ENCODE measurements at places on chromosomes 12 and 14.

- DNase-seq = no peak
Measured at GRCh38 chr12:120361506-120362208, 7.3 kb downstream of the MSI1 start.

DNA sequence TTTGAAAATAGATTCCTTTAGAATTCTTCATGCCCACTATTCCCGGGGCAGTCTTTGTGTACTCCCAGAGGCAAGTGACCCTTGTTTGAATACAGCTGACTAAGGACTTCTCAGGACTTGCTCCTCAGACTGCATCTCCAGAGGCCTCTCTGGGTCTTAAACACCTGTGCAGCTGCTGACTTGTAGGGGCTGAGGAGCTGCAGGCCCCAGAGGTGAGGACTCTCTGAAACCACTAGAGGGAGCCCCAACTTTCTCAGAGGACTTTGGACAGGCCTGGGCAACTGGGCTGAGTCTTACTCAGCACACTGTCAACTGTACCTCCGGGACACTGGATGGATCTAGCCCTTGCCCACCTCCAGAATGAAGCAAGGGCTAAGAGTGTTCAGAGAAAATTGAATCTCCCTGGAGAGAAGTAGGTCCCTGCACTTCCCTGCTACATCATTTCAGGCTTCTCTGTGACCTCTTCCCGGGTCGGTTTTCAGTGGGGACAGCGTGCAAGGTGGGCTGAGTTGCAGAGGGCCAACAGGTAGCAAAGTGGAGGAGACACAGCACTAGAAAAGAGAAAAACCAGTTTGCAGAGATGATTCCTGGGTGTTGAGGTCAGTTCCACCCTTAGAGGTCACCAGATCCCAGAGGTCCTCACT is 164.6 kb downstream of the TMEM117 start:
- DNase-seq = peak; percentile 2

- DNase-seq = no peak
Measured at GRCh38 chr12:32016680-32017482, 57.7 kb downstream of the RESF1 start.

DNA sequence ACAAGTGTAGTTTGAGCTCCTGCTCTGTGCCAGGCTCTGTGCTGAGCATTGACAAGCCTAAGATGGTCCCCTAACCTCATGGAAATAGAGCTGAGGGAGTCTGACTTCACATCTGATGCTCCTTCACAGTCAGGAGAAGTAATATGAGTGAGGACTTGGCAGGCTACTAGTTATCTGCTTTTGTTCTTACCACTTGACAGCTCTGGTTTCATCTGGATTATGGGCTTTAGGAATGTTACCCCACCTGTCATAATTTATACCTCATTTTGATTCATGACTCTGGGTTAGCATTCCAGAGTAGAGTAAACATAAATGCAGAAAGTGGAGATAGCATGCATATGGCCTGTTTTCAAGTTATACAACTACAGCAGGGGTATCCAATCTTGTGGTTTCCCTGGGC is 40.5 kb downstream of the ATP6V1D start:
- no peak for DNase-seq

- no peak for DNase-seq
Measured at GRCh38 chr12:29191267-29191850, 42.3 kb downstream of the FAR2 start.

DNA sequence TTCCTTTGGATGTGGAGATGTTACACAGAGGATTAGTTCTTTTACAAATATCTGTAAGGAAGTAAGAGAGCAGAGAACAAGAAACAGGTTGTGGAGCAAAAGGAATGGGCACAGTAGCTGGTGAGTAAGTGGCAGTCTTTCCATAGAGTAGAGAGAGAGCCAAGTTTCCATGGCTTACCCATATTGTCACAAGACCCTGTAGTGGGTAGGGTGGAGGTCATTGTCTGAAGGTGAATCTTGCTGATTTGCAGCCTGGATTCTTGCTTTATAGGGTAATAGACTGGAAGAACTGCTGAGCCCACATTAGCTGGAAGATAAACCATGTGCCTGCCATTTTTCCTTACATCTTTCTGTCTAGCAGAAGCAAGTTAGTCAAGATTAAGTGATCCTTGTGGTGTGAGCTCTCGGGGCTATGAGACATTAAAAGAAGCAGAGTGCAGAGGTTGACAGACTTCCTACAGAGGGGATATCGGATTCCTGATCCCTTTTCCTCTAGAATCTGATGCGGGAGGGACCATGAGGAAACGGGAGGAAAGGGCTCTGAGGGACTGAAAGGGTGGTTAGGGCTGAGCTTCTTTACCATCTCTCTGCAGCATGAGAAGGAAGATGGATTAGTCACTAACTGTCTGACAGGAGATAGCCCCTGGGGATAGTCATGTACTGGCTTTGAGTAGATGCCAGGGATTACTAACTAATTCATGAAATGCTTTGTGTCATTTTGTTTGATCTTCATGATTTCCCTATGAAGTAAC is 44.0 kb upstream of the LRTM2 start:
- DNase-seq = no peak

- peak; percentile 31 for DNase-seq
Measured at GRCh38 chr12:6603095-6603567, 4.0 kb downstream of the CHD4 start.

GRCh38 chr12:50387972-50388478 is 8.4 kb downstream of the FAM186A start:
- DNase-seq = no peak

DNA sequence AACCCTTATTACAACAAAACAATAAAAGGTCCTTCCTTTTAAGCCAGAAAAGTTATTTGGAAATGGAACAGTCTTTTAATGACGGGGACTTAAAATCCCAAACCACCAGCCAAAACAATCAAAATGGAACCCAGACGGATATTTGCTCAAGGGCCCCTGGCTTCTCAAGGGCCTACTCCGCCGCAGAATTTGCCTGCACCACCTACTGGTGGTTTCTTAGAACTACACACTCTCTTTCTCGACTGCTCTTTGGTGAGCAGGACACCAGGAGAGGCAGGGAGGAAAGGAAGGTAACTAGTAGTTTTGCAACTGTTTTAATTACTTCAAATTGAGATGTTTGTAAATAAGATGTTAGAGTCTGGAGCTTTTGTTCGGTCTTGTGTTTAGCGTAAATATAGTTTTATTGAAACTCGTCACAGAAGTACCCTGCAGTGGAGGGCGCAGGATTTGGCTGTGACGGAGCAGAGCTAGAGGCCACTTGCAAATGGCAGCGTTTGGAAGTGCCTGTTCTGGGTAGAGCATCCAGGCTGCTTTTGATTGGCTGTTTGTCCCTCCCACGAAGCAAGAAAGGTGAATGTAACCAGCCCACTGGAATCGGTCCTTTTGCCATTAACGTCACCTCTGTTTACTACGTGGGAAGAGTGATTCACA is 238.5 kb downstream of the CACNA1C start:
- no peak for DNase-seq

- DNase-seq = no peak
Measured at GRCh38 chr12:85076688-85077430, 40.7 kb downstream of the LRRIQ1 start.

DNA sequence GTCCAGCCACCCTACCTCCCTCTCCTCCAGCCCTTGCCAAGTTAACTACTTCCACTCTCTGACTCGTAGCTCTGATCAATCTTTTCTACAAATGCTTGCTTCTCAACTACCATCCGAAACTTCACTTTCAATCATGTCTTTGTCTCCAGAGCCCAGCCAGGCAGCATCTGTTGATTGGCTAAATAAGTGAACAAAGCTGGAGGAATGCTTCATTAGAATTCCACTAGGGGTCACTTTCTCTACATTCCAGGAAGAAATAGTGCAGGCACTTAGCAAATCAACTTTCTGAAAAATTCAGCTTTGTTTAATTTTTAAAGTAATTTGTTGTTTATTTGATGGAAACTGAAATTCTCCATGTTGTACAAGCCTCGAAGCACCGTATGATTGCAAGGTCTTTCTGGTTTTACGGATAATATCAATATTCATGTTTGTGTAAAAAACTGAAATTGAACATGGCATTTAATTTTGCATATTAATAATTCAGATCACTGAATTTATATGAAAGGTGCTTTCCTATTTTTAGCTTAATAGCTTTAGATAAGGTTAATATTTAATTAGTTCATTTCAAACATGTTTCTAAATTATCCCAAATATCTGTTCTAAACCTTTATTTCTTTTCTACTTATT is 32.4 kb upstream of the HELB start:
- peak; percentile 7 for DNase-seq

DNA sequence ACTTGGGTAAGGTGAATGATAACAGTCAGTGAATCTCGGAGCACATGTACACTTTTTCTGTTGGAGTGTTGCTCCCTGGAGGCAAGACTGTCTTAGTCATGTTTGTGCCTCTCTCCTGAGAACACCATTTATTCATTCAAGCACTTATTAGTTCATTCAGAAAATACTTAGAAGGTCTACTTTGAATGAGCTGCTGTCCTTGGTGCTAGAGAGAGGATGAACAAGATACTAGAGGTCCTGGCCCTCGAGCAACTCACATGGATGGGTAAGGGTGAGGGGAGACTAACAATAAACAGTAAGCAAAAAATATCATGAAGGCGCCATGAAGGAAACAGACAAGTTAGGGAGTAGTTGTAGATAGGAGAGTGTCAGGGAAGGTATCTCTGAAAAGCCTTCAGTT is 17.1 kb upstream of the SAMD4A start:
- no peak for DNase-seq

- DNase-seq = no peak
Measured at GRCh38 chr12:9348906-9349518, 140.8 kb upstream of the PZP start.

DNA sequence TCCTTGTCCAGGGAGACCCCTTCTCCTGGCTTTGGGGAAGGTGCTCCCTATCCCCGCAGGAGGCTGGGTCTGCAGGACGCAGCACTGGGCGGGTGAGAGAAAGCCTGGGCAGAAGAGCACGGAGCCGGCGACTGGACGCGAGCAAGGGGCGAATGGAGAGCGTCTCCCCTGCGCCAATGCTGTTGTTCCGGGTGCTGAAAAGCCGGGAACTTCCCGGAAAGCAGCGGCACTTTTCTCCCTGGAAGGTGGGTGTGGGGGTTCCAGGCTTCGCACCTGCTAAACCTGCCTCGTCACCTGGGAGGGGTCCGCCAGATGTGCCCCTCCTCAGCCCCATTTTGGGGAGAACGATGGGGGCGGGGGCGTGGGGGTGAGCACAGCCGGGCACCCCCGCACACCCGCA is 417.1 kb upstream of the TMTC1 start:
- DNase-seq = no peak

DNA sequence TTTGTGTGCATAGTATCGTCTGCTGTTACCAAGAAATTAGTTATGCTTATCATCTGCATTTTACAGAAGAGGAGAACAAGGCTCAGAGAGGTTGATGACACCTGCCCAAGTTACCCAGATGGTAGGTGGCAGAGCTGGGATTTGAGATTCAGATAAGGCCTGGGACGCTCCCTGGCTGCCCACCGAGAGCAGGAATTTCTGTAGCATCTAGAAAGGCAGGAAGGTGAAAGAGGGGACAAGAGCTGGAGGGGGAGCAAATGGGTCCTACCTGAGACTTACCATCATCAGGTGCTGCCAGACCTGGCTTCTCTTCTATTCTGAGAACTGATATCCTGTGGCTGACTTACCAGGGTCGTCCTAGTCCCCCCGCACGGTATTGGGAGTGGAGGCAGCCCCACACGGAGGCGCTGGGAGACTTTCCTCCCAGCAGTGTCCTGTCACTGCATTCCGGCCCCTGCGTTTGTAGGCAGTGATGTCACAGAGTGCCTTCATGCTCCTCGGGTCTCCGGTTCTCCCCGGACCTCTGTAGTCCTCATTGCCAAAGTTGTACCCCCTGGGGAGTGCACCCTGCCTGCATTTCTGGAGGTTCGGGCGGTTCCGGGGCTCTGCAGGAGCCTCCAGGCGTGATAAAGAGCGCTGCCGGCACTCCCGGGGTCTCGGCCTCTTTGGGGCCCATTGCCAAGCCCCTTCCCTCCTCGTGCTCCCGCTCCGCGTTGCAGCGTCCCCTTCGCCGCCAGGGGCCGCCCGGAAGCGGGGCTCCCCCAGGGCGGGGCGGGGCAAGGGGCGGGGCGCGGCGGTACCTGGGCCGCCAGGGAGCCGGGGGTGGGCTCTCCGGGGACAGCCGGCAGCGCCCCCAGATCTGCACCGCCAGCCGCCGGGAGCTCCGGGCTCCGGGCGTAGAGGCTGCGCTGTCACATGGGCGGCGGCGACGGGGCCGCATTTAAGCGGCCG is at the start of gene CABP1:
CABP1 (plus strand) TSS at position 856 of the 951 bp plus-strand sequence; CDS start at position 916, 60 bp downstream.
- DNase-seq = peak; percentile 58

- no peak for DNase-seq
Measured at GRCh38 chr14:79056879-79057278, 886.7 kb downstream of the NRXN3 start.

DNA sequence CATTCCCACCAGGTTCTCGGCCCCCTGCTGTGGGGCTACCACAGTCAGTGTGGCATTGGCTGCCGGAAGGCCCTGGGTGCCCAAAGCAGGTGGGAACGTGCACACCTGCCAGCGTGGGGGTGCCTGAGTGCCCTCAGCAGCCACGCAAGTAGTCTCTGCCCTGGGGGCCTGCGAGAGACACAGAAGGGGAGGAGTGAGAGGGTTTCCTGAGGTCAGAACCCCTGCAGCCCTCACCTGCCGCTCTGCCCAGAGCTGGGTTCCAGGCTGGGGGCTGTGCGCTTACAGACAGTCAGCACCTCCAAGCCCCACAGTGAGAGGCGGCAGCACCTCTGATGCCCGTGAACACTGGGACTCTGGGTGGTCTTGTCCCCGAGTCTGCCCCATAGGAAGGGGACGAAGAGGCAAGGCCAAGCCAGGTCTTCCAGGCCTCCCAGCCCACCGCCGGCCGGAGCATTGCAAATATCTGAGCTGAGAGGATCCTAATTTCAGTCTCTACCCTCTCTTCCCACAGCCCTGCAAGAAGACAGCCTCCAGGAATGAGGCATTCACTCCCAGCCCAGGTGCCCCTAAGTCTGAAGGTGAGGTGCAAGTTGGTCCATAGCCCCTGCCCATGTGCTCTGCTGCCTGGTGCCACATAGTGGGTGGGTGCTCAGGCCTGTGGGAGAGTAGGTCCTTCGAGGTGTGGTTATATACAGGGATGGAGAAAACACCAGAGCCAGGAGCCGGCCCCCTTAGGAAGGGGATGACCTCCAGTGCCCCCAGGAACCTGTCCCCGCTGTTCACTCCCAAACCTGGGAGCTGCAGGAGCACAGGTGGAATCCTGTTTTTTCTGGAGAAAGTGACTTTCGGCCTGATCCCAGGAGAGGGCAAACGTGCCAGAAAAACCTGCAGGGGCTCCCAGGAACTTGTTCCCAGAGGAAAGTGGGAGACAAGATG is 291.1 kb upstream of the RTL1 start:
- DNase-seq = no peak

DNA sequence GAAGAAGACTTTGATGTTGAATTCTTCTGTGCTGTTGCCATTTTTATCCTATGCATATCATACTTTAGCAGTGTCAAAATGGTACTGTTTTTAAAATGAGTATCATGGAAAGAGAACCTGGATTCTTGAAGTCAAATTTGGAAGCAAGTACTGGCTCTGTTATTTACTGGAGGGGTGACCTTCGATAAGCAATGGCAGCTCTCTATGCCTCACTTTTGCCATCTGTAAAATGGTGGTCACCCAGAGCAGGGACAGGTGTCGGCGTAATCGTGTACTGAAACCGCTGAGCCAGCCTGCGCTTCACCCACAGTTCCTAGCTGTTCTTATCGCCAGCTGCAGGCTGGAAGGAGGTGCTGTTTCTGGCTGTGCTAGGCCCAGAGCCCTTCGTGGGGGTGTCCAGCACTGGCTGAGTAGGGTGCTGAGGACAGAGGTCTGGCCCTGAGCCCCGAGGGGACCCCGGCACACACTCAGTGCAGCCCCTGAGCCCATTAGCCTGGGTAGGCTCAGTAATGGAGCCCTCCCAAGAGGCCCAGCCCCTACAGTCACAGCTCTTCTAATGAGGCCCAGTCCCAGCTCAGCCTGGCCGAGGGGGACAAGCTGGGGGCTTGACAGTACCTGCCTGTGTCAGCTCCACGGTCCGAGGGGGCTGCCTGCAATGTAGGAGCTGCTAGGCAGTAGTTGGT is 183.5 kb downstream of the PHETA1 start:
- no peak for DNase-seq

GRCh38 chr12:68771223-68771925 is 25.4 kb downstream of the SLC35E3 start:
- DNase-seq = no peak
